Osteoblast (primary cell): ENCODE measurements at places on chromosomes 2 and 18. TPM values are rescaled to one million over a fixed set of nuclear protein-coding genes. Genes with fewer than 3 reads are reported as not detected.

CDKL4 gene
- 2.2 and 3.5 TPM in 2 replicates for total RNA-seq

RNU2-63P gene
- not detected in 2 replicates for total RNA-seq

MEP1B gene
- not detected in 2 replicates for total RNA-seq

VIL1 gene
- total RNA-seq: under 0.01 TPM in 1 of 2 replicates, not detected in the other

CYBRD1 gene
- 338 and 514 TPM in 2 replicates for total RNA-seq

PSMA8 gene
- total RNA-seq: not detected in 2 replicates

C2orf66 gene
- under 0.01 and 0.36 TPM in 2 replicates for total RNA-seq

ADAM23 gene
- total RNA-seq: under 0.01 and 0.29 TPM in 2 replicates

SLC19A3 gene
- 0.29 and 0.36 TPM in 2 replicates for total RNA-seq

SLC30A3 gene
- total RNA-seq: under 0.01 and 0.88 TPM in 2 replicates

RAB31 gene
- total RNA-seq: 120 and 144 TPM in 2 replicates

NPPC gene
- not detected in 2 replicates for total RNA-seq

HAAO gene
- total RNA-seq: 0.72 and 1.8 TPM in 2 replicates

GNAL gene
- total RNA-seq: 0.59 and 0.72 TPM in 2 replicates

PPM1G gene
- 56.6 and 65.5 TPM in 2 replicates for total RNA-seq

PCBP1 gene
- 55.7 and 70.7 TPM in 2 replicates for total RNA-seq

CROCC2 gene
- under 0.01 TPM in 2 replicates for total RNA-seq

MGAT4A gene
- under 0.01 and 0.36 TPM in 2 replicates for total RNA-seq

CNRIP1 gene
- 43.4 and 46.3 TPM in 2 replicates for total RNA-seq

CYP1B1 gene
- 827 and 849 TPM in 2 replicates for total RNA-seq

GNLY gene
- total RNA-seq: not detected in 2 replicates

BOLL gene
- not detected in 2 replicates for total RNA-seq

DOK1 gene
- 89.8 and 93.1 TPM in 2 replicates for total RNA-seq

EDAR gene
- not detected in 2 replicates for total RNA-seq

TBR1 gene
- total RNA-seq: under 0.01 TPM in 1 of 2 replicates, not detected in the other

CCDC142 gene
- 32.4 and 32.6 TPM in 2 replicates for total RNA-seq

AQP12B gene
- not detected in 2 replicates for total RNA-seq

CCDC178 gene
- not detected in 2 replicates for total RNA-seq

NR4A2 gene
- 0.72 and 0.88 TPM in 2 replicates for total RNA-seq

TXNDC2 gene
- 0.29 and 0.36 TPM in 2 replicates for total RNA-seq

ALK gene
- total RNA-seq: under 0.01 and 0.29 TPM in 2 replicates

UGT1A9 gene
- not detected in 2 replicates for total RNA-seq

SMYD1 gene
- not detected in 2 replicates for total RNA-seq

CNDP1 gene
- not detected in 2 replicates for total RNA-seq

GCG gene
- total RNA-seq: not detected in 2 replicates

ARHGAP28 gene
- total RNA-seq: 23.9 and 24.2 TPM in 2 replicates

ST8SIA5 gene
- under 0.01 TPM in 2 replicates for total RNA-seq

TSPYL6 gene
- total RNA-seq: not detected in 2 replicates

UGT1A7 gene
- not detected in 2 replicates for total RNA-seq

ACKR3 gene
- 18.8 and 26.8 TPM in 2 replicates for total RNA-seq

ZNF892 gene
- total RNA-seq: 6.2 and 6.5 TPM in 2 replicates

IL18R1 gene
- total RNA-seq: 4.0 and 4.7 TPM in 2 replicates

SPEG gene
- total RNA-seq: 24.2 and 26.4 TPM in 2 replicates
